Ammon's horn (tissue), 1 donor: ENCODE measurements at places on chromosomes 7 and 10.

DNA sequence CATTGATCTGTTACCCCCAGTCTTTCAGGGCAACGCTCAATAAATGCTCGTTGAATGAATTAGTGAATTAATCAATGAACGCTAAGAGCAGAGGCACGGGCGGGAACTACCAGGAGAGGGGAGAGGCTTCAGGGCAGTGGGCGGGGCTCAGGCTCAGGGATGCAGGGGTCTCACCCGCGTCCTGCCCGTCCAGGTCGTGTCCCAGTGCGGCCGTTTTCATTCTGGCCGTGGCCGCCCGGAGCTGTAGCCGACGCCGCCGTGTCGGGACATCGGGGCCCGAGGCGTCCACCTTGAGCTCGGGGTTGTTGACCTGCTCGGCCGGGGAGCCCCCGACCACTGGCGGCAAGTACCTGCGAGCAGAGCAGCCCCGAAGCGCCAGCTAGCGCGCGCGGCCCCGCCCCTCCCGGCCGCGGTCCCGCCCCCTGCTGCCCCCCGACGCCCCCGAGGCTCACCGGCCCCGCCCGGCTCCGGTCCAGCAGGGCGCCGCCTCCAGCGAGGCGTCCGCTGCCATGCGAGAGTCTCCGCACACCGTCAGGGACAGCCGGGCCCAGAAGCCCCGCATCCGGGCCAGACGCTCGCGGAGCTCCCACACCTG lies 2.8 kb upstream of the GAL3ST4 start:
- no peak for DNase-seq

DNA sequence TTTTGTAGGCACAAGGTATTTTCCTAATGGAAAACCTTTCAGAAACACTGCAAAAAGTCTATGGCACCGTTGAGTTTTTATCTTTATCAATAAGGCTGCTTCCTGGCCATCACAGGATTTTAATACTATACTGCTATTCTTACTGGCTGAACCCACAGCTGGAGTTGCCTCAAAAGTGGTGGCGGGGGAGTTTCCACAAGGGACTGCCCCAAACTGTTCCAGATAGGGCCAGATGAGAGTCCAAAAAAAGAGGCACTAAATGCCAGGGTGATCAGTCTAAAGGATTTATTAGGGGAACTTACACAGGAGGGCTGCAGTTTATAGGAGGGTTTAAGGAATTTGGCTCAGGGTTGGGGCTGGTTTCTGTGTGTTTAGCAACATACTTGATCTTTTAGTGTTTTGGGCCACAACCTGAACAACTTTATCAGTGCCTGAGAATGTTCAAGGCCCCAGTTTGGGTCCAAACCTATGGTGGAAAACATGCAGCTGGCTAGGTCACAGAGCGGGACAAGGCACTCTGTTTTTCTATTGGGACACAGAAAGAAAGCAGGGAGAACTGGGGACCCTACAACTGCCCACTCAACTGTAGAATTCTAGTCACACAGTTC lies 41.4 kb downstream of the STAM start:
- no peak for DNase-seq

- DNase-seq: no peak
Measured at GRCh38 chr10:70317943-70318318, 34.1 kb upstream of the NPFFR1 start.

DNA sequence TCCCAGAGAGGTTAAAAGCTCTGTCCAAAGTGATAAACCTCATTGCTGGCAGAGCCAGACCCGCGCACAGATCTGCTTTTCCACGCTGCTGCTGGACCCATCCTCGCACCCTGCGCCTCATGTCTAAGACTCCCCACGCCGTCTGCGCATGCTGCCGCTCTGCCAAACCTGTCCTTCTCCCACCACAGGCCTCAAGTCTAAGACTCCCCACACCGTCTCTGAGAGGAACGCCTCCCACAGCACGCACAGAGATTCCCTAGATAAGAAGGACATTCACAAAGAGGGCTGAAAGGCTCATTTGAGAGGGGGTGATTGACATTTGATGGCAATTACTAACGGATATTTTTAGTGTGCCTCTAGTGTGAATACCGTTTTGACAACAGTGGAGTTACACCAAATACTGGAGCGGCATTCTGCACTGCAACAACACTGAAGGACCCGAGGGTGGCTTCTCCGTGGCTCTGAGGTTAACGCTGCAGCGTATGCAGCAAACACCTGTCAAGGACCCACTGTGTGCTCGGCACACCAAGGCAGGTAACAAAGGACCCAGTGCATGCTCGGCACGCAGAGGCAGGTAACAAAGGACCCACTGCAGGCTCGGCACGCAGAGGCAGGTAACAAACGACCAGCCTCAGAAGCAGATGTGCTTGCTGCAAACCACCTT lies 231.4 kb downstream of the DNAJB6 start:
- no peak for DNase-seq

GRCh38 chr10:15494850-15495506 lies 123.9 kb upstream of the FAM171A1 start:
- DNase-seq: no peak
